Prostate gland (tissue), 2 donors: ENCODE measurements at places on chromosomes 3 and 15. TPM values are rescaled to one million over a fixed set of nuclear protein-coding genes. Genes with fewer than 3 reads are reported as not detected.
A peak's percentile ranks its signal among the peaks of the same experiment; 100 is the strongest.

DNA sequence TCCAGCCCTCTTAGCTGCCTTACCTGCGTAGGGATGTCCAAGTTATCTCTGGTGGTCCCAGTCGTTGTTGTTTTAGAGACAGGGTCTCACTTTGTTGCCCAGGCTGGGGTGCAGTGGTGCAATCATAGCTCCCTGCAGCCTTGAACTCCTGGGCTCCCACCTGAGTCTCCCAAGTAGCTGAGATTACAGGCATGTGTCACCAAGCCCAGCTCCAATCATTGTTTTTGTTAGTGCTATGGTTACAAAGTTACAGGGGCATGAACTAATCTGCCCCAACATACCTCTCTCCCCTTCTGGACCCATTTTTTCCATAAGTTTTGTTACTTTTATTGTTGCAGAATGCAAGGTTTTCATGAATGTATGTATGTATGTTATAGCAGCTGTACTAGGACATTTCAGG is 54.7 kb downstream of the CTDSPL2 start:
- no peaks in the 10 kb centered on the region for H3K4me1 ChIP-seq
- H3K27ac ChIP-seq, result no peak overlapping the region
- H3K36me3 ChIP-seq, result no peaks in the 10 kb centered on the region
- H3K4me3 ChIP-seq, result no peak overlapping the region
- DNase-seq, result no peak
- no peaks in the 10 kb centered on the region for H3K27me3 ChIP-seq

GRCh38 chr15:68783226-68784058 is 37.3 kb downstream of the ANP32A start:
- peak; percentile 45 for DNase-seq
- no peaks in the 10 kb centered on the region for H3K27me3 ChIP-seq
- peaks cover 3% of the 10 kb centered on the region for H3K36me3 ChIP-seq
- no peak overlapping the region for H3K27ac ChIP-seq

GRCh38 chr15:60406513-60407414 is 9.0 kb upstream of the ANXA2 start:
- no peaks in the 10 kb centered on the region for H3K4me1 ChIP-seq
- DNase-seq, result no peak
- no peaks in the 10 kb centered on the region for H3K36me3 ChIP-seq

ABI3BP gene
- 15.3 TPM for total RNA-seq

DNA sequence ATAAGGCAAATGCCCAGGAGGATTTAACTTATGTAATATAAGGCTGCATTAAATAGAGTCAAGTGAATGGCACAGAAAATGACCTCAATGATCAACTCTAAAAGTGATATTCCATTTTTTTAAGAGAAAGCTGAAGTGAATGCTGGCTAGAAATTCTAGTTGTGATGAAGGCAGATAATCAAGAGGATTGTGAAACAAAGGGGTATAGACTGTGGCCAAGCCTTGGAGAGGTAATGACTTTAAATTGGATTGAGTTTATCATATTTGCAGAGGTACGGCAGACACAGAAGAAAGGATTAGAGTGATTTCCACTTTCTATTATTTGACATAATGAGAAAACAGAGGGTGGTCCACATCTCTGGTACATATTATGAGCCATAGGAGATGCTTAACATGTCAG is 269.2 kb downstream of the MECOM start:
- DNase-seq, result no peak
- no peaks in the 10 kb centered on the region for H3K36me3 ChIP-seq
- no peaks in the 10 kb centered on the region for H3K4me1 ChIP-seq
- no peak overlapping the region for H3K27ac ChIP-seq
- H3K4me3 ChIP-seq, result no peak overlapping the region

UROC1 gene
- total RNA-seq, result not detected

DNA sequence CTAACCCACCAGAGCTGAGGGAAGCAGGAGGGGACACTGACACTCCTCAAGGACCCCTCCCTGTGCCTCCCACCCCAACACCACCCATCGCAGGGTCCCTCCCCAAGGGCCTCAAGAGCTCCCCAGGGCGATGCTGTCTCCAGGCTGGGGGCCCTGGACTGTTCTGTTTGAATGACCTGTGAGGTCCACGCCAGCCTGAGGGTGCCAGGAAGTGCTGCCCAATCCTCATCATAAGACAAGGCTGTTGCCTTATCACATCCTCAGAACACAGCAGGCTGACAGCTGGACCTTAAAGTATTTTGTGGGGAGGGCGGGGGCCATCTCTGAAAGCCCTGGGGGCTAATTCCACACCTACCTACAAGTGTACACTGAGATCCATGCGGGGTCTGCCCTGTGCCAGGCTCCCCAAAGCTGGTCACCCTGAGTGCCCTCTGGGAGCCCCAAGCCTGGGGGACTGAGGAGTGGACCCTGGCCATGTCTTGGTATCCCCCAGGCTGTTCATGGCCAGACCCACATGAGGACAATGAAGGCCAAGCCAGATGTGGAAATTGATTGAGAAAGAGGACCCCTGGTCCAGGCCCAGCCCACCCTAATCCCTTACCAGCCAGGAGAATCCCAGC is 23.8 kb upstream of the GOLGA6C start:
- peaks cover 4% of the 10 kb centered on the region for H3K27me3 ChIP-seq
- DNase-seq, result no peak
- H3K36me3 ChIP-seq, result no peaks in the 10 kb centered on the region
- no peak overlapping the region for H3K4me3 ChIP-seq
- no peaks in the 10 kb centered on the region for H3K4me1 ChIP-seq

GRCh38 chr15:44738340-44738984 is 2.1 kb downstream of the TRIM69 start:
- H3K4me3 ChIP-seq, result no peak overlapping the region
- DNase-seq, result no peak
- no peaks in the 10 kb centered on the region for H3K4me1 ChIP-seq
- H3K36me3 ChIP-seq, result no peaks in the 10 kb centered on the region

- no peaks in the 10 kb centered on the region for H3K36me3 ChIP-seq
- peak within 1 kb of the TSS; percentile 62 for H3K4me3 ChIP-seq
- DNase-seq, result peak; percentile 20
Observed at GRCh38 chr3:136818769-136819391, at the start of gene SLC35G2. SLC35G2 (plus strand) TSS chr3:136819126; CDS start chr3:136854461, 35,335 bp downstream.

DNA sequence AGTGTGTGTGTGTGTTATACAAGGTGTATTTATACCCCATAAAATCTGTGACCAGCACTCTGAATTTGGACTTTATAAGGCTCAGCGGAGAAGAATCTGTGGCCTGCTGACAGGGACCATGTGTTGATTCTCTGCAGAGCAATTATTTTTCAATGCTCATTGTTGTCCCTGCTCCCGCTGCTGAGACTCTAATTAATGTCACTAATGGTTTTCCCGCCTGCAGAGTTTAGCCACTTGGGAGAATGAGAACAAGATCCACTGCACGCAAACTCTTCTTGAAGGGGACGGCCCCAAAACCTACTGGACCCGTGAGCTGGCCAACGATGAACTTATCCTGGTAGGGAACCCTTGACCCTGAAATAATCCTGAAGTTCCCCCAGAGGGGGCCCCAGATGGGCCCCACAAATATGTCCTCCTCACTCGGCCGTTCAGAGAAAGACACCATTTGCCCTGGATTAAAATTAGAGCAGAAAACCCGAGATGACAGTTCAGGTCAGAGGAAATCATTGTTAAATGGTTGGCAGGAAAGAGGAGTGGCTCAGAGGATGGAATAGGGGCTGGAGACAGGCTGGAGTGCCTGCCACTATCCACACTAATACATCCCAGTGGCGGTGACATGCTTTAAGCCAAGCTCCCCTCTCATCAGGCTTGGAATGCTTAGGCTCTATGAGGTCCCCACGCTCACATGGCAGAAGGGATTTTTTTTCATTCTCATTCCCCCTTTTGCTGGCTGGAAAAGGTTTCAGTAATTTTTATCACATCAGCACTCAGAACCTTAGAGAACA is 3.3 kb downstream of the CRABP1 start:
- DNase-seq, result no peak
- H3K36me3 ChIP-seq, result no peaks in the 10 kb centered on the region
- no peak overlapping the region for H3K27ac ChIP-seq
- peaks cover 11% of the 10 kb centered on the region for H3K27me3 ChIP-seq
- H3K4me1 ChIP-seq, result no peaks in the 10 kb centered on the region

FAM43A gene
- total RNA-seq, result 39.6 TPM

GRCh38 chr3:45607790-45608189 is 13.2 kb downstream of the LIMD1 start:
- H3K27me3 ChIP-seq, result no peaks in the 10 kb centered on the region
- H3K36me3 ChIP-seq, result no peaks in the 10 kb centered on the region
- peak overlapping the region; percentile 33 for H3K27ac ChIP-seq

FAM107A gene
- 54.5 TPM for total RNA-seq

GRCh38 chr3:194221336-194221735 is 85.4 kb downstream of the HES1 start:
- no peaks in the 10 kb centered on the region for H3K36me3 ChIP-seq
- no peak overlapping the region for H3K4me3 ChIP-seq
- no peak overlapping the region for H3K27ac ChIP-seq
- H3K4me1 ChIP-seq, result no peaks in the 10 kb centered on the region
- no peak for DNase-seq
